ENCODE measurements at places on chromosomes 2 and 18. TPM values are rescaled to one million over a fixed set of nuclear protein-coding genes. Genes with fewer than 3 reads are reported as not detected.

DSC1 gene
- 0.30 TPM for total RNA-seq

PRKAG3 gene
- total RNA-seq: not detected

AGXT gene
- not detected for total RNA-seq

ZNF2 gene
- 11.6 TPM for total RNA-seq

FAHD2B gene
- 9.8 TPM for total RNA-seq

CHN1 gene
- 53.1 TPM for total RNA-seq

MERTK gene
- total RNA-seq: 0.46 TPM

LRRFIP1 gene
- total RNA-seq: 46.3 TPM

IL1RN gene
- not detected for total RNA-seq

TIGD1 gene
- total RNA-seq: 3.3 TPM

ALLC gene
- total RNA-seq: not detected

RMND5A gene
- 20.5 TPM for total RNA-seq

LRP2 gene
- total RNA-seq: not detected

CIB4 gene
- total RNA-seq: not detected

Data from smooth muscle cell of the umbilical artery (primary cell).